ENCODE measurements at places on chromosomes 11 and 22. TPM values are rescaled to one million over a fixed set of nuclear protein-coding genes. Genes with fewer than 3 reads are reported as not detected.

DNA sequence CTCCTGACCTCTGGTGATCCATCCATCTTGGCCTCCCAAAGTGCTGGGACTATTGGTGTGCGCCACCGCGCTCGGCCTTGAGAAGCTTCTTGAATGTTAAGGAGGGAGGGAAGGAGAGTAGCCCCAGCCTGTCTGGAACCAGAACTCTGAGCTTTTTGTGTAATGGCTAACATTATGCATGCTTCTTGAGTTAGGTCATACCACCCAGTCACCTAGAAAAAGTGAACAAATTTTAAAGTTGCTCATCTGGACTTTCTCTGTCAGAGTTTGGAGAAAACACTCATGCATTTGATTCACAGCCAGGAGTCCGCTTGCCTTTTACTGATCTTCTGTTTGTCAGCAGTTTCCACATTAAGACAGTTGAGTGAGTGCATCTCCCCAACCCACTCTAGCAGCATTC, 82.1 kb downstream of the PPP6R3 start:
- peak; percentile 82 for DNase-seq

DNA sequence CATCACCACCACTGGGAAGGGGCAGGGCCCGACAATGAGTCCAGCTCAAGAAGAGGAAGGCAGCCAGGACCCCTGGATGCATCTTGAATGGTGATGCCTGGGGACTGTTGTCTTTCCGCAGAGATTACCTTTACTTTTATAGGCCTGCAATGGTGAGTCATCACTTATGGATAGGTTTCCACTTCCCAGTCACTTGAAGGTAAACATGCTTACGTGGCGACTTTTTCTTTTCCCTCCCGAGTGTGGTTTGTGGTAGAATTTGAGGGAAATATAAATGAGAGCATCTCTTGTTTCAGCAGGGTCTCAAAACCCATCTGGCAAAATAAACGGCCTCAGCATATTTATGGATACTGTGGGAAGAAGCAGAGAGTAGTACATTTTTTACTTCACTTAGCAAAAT, at the start of gene MMP13:
Gene MMP13 (minus strand): TSS at position 109 of the 400 bp plus-strand sequence. CDS start 27 bp downstream, at position 82.
- peak; percentile 79 for DNase-seq

- DNase-seq = no peak
Measured at GRCh38 chr11:1487851-1488574, 1.4 kb upstream of the MOB2 start.

GRCh38 chr11:2347308-2347830, 29.7 kb upstream of the CD81 start:
- DNase-seq = no peak

- DNase-seq = peak; percentile 66
Measured at GRCh38 chr11:67356864-67357561, 3.7 kb upstream of the POLD4 start.

Gene RHOD
- 247 TPM for total RNA-seq

Gene SLC37A2
- total RNA-seq = 25.5 TPM

Gene FHIP1B
- total RNA-seq = 7.4 TPM

Gene DMC1
- total RNA-seq = 1.1 TPM

DNA sequence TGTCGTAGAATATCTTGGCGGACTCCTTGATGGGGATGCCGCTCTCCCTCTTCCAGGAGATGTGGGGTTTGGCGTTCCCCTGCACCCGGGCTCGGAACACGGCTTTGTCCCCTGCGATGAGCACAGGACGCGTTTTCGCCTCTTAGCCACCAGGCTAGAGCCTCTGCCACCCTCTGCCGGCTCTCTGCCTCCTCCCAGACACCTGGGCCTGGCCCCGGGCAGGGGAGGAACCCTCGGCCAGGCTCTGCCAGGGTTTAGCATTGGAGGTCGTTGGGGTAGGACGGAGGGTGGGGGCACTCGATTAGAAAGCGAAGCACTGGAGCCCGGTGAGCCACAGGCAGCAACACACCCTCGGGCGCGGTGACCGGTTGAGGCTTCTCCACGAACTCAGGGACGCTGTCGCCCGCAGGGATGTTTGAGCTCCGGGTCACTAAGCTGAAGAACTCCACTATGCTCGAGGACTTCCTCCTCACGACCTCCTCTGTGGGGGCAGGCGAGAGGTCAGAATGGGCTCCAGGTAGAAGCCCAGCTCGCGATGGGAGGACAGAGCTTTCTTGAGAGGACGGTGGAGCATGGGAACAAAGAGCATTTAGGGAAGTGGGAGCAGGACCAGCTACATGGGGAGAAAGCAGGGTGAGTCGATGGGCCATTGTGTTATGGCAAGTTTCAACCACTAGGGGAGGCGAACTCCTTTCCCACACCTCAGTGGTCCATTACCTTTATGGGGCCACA, 4.3 kb downstream of the IGSF22 start:
- DNase-seq = peak; percentile 57

GRCh38 chr11:26243426-26243825, 88.5 kb upstream of the ANO3 start:
- DNase-seq = no peak

Gene ATG13
- 36.9 TPM for total RNA-seq

Gene OR6A2
- under 0.01 TPM for total RNA-seq

Measured in bronchial epithelial cell (primary cell).